ENCODE measurements at places on chromosomes 3 and 15. TPM values are rescaled to one million over a fixed set of nuclear protein-coding genes. Genes with fewer than 3 reads are reported as not detected.

Gene SPESP1
- polyA plus RNA-seq = 5.7 TPM

Gene ADAMTS7
- 3.3 TPM for polyA plus RNA-seq

Gene LRRFIP2
- 30.0 TPM for polyA plus RNA-seq

Gene TRAIP
- 2.6 TPM for polyA plus RNA-seq

Gene CADPS
- polyA plus RNA-seq = 1.4 TPM

Gene SLC12A8
- polyA plus RNA-seq = 1.4 TPM

Gene NMNAT3
- 11.9 TPM for polyA plus RNA-seq

Gene CCR4
- 0.13 TPM for polyA plus RNA-seq

Gene C3orf85
- polyA plus RNA-seq = not detected

Gene HIGD2B
- polyA plus RNA-seq = not detected

Gene HPS3
- polyA plus RNA-seq = 12.7 TPM

Gene ACTC1
- polyA plus RNA-seq = 1,546 TPM

Gene ARPP21
- polyA plus RNA-seq = 0.08 TPM

Gene C3orf20
- polyA plus RNA-seq = not detected

Gene GXYLT2
- polyA plus RNA-seq = 2.6 TPM

Gene NEK11
- 3.0 TPM for polyA plus RNA-seq

Gene TM6SF1
- 3.7 TPM for polyA plus RNA-seq

Gene SLC2A2
- polyA plus RNA-seq = 0.09 TPM

Gene HDAC11
- 27.1 TPM for polyA plus RNA-seq

Gene GOLGA8M
- 0.38 TPM for polyA plus RNA-seq

Gene NRROS
- polyA plus RNA-seq = 7.2 TPM

Gene SHF
- 13.4 TPM for polyA plus RNA-seq

Gene PIGX
- polyA plus RNA-seq = 18.4 TPM
